Calu3 (cell line): ENCODE measurements at places on chromosomes 6 and 20.

DNA sequence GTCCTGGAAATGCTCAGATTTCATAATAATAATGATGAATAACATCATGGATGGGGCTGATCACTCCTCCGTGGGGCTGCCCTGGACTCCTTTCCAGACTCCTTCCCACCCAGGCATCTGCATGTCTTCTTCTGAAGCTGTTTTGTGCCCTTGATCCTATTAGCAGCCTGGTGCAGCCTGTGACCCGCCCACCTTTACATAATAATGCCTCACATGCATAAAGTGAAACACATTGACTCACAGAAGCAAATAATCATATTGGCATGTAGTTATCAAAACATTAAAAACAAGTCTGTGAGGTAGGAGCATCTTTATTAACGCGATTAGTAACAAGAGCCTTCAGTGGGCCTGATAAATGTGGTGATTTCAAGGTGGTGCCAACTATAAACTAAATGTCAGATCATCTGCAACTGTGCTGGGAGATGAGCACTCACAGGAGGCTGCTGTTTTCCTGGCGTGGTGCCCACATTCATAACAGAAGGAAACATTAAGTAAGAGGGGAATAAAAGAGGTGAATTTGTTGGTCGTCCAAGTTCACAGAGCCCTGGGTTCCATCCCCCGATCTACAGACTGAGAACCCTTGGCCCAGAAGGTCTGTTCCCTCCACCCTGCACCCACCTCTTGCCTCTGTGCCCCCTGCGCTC, 344.7 kb downstream of the CDH4 start:
- no peak for DNase-seq

GRCh38 chr6:168308390-168309144, 11.0 kb downstream of the DACT2 start:
- DNase-seq, result no peak

DNA sequence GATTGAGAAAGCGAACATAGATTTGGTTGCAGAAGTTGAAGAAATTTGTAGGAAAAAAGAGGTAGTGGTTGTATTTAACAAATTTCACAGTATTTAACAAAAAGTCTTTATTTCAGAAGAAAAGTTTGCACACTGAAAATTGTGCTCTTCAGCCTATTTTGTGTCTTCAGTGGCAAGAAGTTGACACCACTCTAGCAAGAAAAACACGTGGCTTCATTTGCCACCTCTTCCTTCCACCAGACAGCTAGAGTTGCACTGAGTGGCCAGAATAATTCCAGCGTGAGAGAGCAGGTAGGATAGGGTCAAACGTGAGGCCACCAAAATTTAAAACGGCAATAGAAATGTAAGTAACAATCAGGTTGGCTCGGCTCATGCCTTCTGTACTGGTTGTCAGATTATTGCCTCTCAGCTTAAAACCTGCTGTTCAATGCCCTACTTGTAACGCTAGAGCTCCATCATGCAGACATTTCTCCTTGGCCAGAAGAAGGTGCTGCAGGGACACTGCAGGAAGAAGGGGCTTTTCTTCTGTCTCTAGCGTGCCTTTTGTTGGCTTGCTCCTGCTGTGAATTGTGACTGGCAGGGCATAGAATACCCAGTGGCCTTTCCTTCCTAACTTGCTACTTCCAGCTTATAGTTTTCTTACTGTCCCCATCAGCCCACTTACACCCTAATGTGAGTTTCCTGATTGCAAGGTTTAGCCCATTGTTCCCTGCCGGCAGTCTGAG, 12.1 kb downstream of the TRAPPC3L start:
- no peak for DNase-seq

GRCh38 chr6:7145885-7146828, 38.4 kb downstream of the RREB1 start:
- peak; percentile 53 for DNase-seq

DNA sequence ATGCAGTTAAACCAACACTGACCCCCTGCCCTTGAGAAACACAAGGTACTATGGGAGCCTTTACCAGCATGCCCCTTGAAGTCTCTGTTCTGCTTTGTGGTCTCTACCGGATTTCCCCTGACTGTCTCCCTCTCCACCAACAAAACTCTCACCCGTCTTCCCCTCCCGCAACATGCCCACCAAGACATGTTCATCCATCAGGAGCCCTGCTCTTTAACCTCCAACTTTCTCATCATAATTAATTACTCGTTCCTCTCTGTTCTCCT, 1.1 kb downstream of the ZNF165 start:
- no peak for DNase-seq

GRCh38 chr6:127897484-127897883, 3.4 kb downstream of the THEMIS start:
- no peak for DNase-seq

DNA sequence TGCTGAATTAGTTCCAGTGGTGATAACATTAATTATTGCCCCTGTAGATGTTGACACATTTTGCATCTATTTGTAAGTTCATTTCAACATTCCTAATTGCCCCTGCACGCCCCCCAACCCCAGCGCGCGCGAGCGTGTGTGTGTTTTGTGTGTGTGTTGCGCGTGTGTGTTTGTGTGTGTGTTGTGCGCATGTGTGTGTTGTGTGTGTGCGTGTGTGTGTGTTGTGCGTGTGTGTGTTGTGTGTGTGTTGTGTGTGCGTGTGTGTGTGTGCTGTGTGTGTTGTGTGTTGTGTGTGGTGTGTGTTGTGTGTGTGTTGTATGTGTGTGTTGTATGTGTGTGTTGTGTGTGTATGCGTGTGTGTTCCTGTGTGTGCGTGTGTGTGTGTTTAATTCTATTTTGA, 245.7 kb upstream of the GMDS start:
- no peak for DNase-seq

GRCh38 chr6:14132244-14132920, 14.8 kb downstream of the CD83 start:
- DNase-seq, result no peak

GRCh38 chr20:40006168-40006860, 682.7 kb downstream of the MAFB start:
- no peak for DNase-seq

DNA sequence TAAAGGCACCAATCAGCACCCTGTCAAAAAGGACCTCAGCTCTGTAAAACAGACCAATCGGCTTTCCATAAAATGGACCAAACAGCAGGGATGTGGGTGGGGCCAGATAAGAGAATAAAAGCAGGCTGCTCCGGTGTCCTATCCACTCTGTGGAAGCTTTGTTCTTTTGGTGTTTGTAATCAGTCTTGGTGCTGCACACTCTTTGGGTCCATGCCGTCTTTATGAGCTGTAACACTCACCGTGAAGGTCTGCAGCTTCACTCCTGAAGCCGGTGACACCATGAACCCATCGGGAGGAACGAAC, 7.3 kb upstream of the PXDC1 start:
- DNase-seq, result no peak

GRCh38 chr6:93894521-93894920, 475.2 kb upstream of the EPHA7 start:
- no peak for DNase-seq

- no peak for DNase-seq
Observed at GRCh38 chr6:106488494-106489370, 128.2 kb downstream of the CRYBG1 start.

DNA sequence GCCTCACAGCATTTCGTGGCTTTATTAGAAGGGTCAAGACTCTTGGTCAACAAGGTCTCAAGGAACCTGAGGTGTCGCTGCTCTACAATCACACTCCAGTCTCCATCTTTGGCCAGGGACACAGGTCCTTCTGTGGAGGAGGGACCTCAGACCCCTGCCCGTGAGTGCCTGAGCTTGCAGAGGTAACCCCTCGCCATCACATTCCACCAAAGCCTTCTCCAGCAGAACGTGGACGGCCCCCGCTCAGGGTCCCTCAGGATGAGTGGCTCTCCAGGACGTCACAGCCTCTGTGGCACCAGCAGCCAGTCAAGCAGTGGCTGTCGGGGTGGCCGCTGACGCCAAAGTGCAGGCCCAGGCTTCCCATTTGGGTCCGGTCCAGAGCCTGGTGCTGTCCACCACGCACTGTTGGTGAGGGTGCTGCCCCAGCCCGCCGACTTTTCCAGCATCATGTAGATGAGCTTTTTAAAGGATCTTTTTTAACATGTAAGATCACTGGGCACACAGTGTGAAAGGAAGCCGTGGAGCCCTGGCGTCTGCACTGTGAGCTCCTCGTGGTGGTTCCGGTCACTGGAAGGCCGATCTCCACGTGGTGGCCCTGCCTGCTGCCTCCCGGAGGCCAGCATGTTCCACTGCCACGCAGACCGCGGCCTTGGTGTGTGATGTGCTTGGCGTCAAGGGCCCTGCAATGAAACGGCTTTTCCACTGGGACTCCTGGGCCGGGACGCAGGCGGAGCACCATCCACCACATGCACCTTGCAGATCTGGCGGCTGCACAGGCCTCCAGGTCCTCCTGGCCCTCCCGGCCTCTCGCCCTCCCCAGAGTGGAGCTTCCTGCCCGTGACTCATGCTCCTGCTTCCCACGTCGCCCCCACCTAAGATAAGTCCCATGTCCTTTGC, 8.3 kb upstream of the KIF25 start:
- no peak for DNase-seq

DNA sequence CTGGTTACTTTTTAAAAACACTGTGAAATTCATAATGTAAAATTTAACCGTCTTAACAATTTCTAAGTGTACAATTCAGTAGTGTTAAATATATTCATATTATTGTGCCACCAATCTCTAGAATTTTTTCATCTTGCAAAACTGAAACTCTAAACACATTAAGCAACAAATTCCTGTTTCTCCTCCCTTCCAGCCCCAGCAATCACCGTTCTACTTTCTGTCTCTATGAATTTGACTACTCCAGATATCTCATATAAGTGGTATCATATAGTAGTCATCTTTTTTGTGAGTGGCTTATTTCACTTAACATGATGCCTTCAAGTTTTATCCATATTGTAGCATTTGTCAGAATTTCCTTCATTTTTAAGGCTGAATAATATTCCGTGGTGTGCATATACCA, 44.7 kb downstream of the RSPH3 start:
- no peak for DNase-seq

DNA sequence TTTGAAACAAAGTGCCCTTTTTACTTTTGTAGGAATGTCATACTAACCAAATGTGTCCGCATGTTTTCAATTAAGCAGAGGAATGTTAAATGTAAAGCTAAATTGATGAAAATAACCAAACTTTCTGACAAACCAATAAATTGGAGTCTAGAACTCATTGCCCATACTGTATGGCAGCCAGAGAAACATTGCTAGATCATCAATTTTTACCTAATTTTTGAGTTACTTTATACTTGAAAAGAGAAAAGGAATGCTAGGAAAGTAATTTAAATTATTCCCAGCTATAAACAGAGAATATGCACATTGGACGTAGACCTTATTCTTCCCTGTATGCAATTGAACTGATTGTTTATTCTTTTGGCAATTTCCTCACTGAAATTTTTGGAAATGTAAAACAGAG, 44.4 kb downstream of the RPS12 start:
- DNase-seq, result no peak

GRCh38 chr6:168570211-168570610, 129.2 kb downstream of the SMOC2 start:
- no peak for DNase-seq

- no peak for DNase-seq
Observed at GRCh38 chr20:57964011-57964862, 254.4 kb upstream of the PMEPA1 start.

DNA sequence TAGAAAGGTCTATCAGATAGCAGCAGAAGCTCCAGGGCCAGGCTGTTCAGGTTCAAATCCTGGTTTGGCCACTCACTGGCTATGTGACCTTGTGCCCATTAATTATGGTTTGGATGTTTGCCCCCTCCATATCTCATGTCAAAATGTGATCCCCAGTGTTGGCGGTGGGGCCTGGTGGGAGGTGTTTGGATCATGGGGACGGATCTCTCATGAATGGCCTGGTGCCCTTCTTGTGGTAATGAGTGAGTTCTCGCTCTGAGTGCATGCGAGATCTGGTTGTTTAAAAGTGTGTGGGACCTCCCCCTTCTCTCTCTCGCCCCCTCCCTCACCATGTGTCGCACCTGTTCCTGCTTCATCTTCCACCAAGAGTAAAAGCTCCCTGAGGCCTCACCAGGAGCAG, 240.9 kb downstream of the LRFN2 start:
- no peak for DNase-seq

GRCh38 chr6:39211183-39211582, 18.1 kb downstream of the KCNK5 start:
- no peak for DNase-seq

DNA sequence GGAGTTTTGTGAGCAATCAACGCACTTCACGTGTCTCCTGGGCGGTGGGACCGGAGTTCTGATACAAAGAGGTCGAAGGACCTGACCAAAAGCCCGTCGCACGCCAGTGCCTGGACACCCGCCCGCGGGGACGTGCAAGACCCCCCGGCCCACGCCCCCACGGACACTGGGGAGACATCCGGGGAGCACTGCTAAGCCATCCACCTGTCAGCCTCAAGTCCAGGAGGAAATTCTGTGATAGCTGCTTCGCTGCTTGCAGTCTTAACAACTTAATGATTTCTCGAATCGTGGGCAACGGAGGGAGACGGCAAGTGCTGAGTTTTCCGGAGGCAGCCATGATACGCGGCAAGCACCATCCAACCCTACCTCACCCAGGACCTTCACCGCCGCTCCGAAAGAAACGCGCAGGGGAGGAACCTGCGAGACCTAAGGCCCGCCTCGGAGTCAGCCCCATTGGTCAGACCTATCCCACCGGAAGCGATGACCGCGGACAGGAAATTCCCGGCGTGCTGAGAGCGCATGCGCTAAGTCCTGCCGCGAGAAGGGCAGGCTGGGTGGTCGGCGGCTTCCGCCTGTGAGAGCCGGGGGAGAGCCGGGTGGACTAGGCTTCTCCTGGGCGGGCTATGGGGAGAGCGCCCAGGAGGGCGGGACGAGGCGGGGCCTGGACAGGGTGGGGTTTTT, at the start of gene TFB1M:
Gene TFB1M (minus strand): TSS at position 393 of the 681 bp plus-strand sequence. CDS start 56 bp downstream, at position 337.
- peak; percentile 95 for DNase-seq

GRCh38 chr6:7992002-7992815, 72.0 kb downstream of the BLOC1S5 start:
- DNase-seq, result peak; percentile 9

- no peak for DNase-seq
Observed at GRCh38 chr20:59813948-59814839, 119.2 kb downstream of the SYCP2 start.

GRCh38 chr20:32999603-33000250, 4.5 kb downstream of the SUN5 start:
- DNase-seq, result no peak

- DNase-seq, result no peak
Observed at GRCh38 chr6:120951258-120951657, 383.0 kb downstream of the TBC1D32 start.

DNA sequence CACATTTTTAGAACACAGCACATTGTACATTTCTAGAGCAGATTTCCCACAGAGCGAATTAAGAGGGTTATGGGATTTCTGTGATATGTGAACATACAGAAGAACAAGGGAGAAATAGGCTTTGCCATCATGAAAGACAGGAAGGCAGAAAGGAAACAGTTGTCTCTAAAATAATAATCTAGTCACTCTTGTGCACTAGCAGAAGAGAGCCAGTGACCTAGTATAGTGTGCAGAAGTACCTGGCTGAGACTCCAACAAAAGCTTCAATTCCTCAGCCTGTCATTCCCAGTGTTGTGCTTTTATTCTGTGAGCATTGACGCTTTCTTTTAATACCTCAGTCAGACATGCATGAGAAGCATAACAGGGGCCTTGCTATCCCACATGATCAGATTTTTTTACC, 17.8 kb upstream of the DCBLD1 start:
- no peak for DNase-seq

- DNase-seq, result no peak
Observed at GRCh38 chr20:64099086-64099786, 8.1 kb downstream of the NPBWR2 start.
